Aortic smooth muscle cell (primary cell): ENCODE measurements at places on chromosomes 11 and 22. TPM values are rescaled to one million over a fixed set of nuclear protein-coding genes. Genes with fewer than 3 reads are reported as not detected.

The CHRM1 gene
- total RNA-seq: not detected in 2 replicates

The USP35 gene
- 14.1 and 14.5 TPM in 2 replicates for total RNA-seq

The TRIM51 gene
- total RNA-seq: not detected in 2 replicates

The CYP2R1 gene
- 6.8 and 7.9 TPM in 2 replicates for total RNA-seq
